GM12878 (cell line): ENCODE measurements at places on chromosomes 4 and X.
A peak's percentile ranks its signal among the peaks of the same experiment; 100 is the strongest.

- no peak for DNase-seq
Observed at GRCh38 chr4:23333556-23333945, 556.3 kb downstream of the PPARGC1A start.

GRCh38 chr4:3510481-3510880, 21.7 kb downstream of the LRPAP1 start:
- no peak for DNase-seq

GRCh38 chrX:23752740-23753415, 9.8 kb upstream of the ACOT9 start:
- no peak for DNase-seq

GRCh38 chr4:31390849-31391248, 670.7 kb downstream of the PCDH7 start:
- DNase-seq = no peak

DNA sequence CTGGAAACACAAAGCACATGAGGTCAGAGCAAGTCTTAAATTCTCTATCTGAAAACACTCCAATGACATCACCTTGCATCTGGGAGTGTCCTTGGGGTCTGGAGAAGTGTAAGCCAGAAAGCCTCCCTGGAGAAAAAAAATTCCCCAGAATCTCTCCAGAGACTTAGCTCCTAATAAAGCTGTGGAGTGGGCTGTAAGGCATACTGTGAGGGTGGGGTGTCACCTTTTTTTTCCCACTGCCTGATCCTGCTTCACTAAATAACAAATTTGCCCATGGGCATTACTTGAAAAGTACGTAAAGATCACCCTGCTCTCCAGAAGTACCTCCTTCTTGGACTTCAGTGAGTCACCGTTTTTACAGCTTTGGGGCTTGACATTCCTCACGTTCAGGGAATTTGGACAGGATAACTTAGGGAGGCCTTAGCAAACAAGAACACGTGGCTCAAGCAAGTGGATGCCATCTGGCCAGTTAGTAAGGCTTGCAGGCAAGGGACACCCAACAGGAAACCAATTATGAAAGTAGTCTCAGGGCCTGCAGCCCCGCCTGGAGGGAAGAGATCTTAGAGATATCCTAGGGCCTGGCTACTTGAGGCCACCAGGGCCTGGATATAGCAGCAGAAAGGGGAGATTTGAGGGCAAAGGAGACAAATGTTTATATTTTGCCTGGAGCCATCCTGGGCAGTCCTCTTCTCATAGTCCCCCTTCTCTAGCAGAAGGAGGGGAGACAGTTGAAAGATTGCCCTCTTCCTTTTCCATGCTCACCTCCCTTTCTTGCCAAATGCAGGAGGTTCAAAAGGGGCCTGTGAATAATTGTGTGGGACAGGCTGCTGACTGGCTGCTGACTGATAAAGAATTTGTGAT, 60.1 kb upstream of the PLAC1 start:
- DNase-seq = no peak

- DNase-seq = no peak
Observed at GRCh38 chr4:82136161-82136801, 237.5 kb downstream of the HNRNPD start.

- peak; percentile 32 for DNase-seq
Observed at GRCh38 chr4:146520896-146521540, 722 bp downstream of the SLC10A7 start.

- no peak for DNase-seq
Observed at GRCh38 chrX:31268359-31268758, 196.5 kb upstream of the FTHL17 start.

- no peak for DNase-seq
Observed at GRCh38 chr4:13840502-13841190, 213.1 kb upstream of the BOD1L1 start.

DNA sequence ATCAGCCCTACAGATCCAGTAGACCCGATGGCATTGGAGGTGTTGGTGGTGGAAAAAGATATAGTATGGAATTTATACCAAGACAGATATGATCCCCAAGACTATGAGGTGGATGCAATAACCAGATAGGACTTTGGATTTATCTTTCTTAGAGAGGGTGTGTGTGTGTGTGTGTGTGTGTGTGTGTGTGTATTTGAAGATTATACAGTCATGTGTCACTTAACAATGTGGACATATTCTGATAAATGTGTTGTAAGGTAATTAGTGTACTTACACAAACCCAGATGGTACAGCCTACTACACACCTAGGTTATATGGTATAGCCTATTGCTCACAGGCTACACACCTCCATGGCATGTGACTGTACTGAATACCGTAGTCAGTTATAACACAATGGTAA, 24.4 kb upstream of the TAB3 start:
- no peak for DNase-seq

DNA sequence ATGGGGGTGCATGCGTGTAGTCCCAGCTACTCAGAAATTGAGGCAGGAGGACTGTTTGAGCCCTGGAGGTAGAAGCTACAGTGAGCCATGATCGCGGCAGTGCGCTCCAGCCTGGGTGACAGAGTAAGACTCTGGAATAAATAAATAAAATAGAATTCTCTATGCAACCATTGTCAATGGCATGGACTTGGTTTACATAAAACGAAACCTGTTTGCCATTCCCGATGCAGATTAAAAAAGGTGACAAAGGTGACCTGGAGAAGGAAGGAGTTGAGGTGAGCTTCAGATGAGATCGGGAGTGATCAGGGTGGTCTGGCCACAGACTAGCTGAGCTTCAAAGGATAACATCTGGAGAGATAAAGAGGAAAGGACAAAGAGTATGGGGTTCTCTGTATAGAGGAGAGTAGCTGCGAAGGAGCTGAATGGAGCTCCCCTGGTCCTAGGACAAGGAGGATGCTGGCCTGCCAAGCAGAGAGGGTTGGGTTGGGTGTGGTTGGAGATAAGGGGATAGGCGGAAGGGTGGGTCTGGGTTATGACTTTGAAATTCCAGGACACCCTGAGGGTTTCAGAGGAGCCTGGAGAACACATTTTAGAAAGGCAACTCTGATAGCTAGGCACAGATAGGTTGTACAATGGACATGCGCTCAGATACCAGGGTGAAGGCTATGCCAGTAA, 98.6 kb downstream of the RBM47 start:
- DNase-seq = no peak

GRCh38 chr4:99665983-99666382, 8.4 kb upstream of the C4orf54 start:
- no peak for DNase-seq

GRCh38 chrX:72609313-72609712, 36.7 kb upstream of the HDAC8 start:
- no peak for DNase-seq

DNA sequence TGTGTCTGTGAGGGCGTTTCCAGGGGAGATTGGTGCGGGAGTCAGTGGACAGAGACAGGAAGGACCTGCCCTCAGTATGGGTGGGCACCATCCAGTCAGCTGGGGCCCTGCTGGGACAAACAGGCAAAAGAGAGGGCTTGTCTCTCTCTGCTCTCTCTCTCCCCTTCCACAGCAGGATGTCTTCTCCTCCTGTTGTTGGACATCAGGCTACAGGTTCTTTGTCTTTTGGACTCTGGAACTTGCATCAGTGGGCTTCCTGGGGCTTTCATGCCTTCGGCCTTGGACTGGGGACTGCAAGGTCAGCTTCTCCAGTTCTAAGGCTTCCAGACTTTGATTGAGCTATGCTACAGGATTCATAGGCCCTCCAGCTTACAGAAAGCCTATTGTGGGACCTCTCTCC, 59.6 kb downstream of the ADGRA3 start:
- no peak for DNase-seq

DNA sequence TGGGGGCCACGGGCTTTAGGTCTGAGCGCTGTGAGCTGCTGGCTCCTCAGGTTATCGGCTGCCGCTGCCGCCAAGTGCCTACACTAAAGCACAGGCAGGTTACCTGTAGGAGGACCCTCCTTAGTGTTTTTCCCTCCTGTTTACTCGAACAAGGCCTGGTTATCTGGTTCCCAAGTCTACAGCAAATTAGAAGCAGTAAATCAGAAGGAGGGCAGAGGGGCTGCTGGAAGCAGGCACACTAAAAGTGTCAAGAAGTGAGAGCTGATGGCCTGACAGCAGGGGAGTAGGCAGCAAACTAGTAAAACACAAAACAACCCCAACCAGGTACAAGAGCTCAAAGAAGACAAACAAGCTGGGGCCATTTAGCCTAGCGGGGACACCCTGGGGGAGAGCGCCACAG, 125.0 kb upstream of the PJA1 start:
- DNase-seq = no peak

DNA sequence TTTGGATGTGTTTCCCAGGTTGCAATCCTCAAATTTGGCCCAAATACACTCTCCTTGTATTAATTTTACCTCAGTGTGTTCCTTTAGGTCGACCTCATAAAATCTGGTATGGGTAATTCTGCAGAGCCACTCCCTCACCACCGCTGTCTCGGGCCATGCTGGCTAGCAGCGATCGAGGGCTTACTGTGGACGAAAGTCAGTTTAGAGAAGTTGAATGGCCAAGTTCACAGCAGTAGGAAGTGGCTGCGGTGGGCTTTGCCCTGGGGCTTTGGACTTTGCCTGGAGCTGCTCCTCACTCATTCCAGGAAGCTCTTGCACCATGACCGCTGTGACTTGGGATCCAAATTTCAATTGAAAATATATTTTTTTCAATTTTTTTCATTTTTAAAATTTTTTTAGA, 19.6 kb downstream of the TMEM187 start:
- DNase-seq = no peak

- DNase-seq = no peak
Observed at GRCh38 chrX:77936299-77936698, 25.8 kb downstream of the ATP7A start.

GRCh38 chr4:189001283-189001970, 862.2 kb downstream of the TRIML1 start:
- no peak for DNase-seq

DNA sequence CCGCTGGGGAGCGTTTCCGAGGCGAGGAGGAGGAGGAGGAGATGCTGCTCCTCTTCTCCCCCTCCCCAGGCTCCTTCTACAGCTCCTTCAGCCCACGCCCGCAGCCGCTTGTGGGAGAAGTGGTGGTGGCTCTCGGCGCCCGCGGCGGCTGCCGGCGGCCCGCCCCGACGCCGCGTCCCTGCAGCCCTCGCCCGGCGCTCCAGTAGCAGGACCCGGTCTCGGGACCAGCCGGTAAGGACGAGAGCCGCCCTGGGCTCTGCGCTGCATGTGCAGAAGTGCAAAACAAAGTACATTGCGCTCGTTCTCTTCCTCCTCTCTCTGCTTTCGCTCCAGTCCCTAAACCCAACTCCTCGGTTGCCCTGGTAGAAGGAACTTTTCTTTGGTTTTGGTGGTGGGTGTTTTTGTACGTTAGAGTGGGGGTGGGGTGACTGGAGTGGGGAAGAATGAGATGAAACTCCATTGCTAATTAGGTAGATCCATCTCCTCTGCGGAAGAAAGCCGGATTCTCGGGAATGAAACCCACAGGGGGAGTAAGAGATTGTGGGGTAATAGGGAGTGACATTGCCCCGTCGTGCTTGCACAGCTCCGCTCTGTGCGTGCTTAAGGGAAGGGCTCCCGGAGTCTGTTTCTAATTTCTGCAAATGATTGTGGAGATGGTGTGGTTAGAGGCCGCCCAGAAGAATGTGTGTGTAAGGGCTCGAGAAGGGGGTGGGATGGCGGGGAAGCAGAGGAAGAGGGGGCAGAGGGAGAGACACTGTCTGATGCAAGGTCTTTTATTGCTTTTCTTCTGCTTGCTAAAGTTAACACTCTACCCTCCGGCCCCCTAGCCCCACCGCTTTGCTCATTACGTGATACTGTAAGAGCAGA, 677 bp downstream of the PTPN13 start:
- no peak for DNase-seq

- no peak for DNase-seq
Observed at GRCh38 chr4:144347121-144347520, 206.6 kb upstream of the GYPA start.
